ENCODE measurements at places on chromosomes 2 and 18.

GRCh38 chr18:45139478-45139877, 458.8 kb downstream of the SETBP1 start:
- DNase-seq, result no peak
- no peak overlapping the region for H3K27ac ChIP-seq
- no peaks in the 10 kb centered on the region for H3K36me3 ChIP-seq
- H3K4me3 ChIP-seq, result no peak overlapping the region
- H3K27me3 ChIP-seq, result no peaks in the 10 kb centered on the region

DNA sequence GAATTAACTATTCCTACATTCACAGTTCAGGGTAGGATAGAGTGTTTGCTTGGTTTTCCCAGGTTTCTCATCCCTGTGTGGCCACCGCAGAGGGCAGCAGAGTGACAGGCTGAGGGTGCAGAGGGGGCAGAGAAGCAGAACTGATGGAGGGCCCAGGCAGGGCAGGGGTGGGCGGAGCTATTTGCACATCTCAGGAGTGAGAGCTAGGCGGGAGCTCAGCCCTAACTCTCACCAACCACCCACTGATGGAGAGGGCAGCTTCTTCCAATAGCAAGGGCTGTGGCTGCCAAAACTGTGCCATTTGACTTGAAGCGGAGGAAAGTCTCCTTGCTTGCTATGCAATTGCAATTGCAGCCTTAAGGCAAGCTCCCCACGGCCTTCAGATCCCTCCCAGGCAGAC, 12.0 kb upstream of the DARS1 start:
- no peak overlapping the region for H3K27ac ChIP-seq
- no peaks in the 10 kb centered on the region for H3K4me1 ChIP-seq
- H3K4me3 ChIP-seq, result peak overlapping the region; percentile 39
- no peaks in the 10 kb centered on the region for H3K27me3 ChIP-seq

- H3K27me3 ChIP-seq, result no peaks in the 10 kb centered on the region
- no peaks in the 10 kb centered on the region for H3K4me1 ChIP-seq
- H3K36me3 ChIP-seq, result no peaks in the 10 kb centered on the region
- H3K27ac ChIP-seq, result no peak overlapping the region
- no peak for DNase-seq
Observed at GRCh38 chr2:119475225-119475856, 43.7 kb downstream of the TMEM37 start.

DNA sequence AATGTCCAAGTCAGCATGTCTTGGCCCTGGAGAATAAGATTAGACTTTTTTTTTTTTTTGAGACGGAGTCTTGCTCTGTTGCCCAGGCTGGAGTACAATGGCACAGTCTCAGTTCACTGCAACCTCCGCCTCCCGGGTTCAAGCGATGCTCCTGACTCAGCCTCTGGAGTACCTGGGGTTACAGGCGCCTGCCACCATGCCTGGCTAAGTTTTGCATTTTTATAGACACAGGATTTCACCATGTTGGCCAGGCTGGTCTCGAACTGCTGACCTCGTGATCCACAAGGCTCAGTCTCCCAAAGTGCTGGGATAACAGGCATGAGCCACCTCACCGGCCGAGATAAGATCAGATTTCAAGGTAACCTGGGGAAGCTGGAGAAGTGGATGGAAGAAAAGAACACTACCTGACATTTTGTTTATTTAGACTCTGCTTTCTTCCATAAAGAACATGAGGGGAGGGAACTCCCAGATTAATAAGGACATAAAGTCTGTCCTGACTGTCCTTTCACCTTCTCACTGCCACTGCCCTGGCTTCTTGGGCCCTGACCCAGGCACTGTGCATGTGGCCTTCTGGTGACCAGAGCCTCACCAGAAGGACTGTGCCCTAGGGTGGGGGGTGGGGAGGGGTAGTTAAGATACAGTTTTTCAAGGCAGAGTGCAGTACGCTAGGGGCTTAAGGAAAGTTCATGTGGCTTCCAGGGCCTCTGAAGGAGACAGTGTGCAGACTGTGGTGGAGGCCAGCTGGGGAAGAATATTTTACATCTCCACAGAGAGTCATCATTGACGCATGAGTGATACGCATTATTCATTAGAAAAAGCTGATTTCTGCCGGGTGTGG, 4.8 kb upstream of the IMPA2 start:
- H3K36me3 ChIP-seq, result no peaks in the 10 kb centered on the region
- H3K4me1 ChIP-seq, result peaks cover 8% of the 10 kb centered on the region
- no peak overlapping the region for H3K27ac ChIP-seq
- DNase-seq, result peak; percentile 55

- no peak overlapping the region for H3K4me3 ChIP-seq
- H3K27me3 ChIP-seq, result no peaks in the 10 kb centered on the region
- no peaks in the 10 kb centered on the region for H3K36me3 ChIP-seq
- H3K27ac ChIP-seq, result no peak overlapping the region
Observed at GRCh38 chr2:238668426-238668825, 179.5 kb upstream of the TWIST2 start.

DNA sequence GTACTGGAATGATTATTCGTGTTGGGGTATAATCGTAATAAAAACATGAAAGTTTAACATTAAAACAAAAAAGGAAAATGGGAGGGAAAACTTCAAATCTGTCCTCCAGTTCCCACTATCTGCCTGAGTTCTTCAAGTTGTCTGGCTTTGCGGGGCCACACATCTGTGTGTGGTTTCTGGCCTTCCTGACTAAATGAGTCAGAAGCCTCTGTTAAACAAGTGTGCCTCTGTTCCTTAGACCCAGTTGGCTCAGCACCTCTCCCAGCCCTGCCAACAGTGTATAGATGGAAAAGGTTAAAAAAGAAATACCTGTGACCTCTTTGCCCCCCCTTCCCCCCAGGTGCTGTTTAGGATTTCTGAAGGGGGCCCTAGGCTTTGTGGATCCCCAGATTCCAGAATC, 30.2 kb downstream of the XDH start:
- H3K36me3 ChIP-seq, result no peaks in the 10 kb centered on the region
- H3K4me1 ChIP-seq, result peaks cover 2% of the 10 kb centered on the region

GRCh38 chr2:159089543-159089942, 121.1 kb downstream of the TANC1 start:
- peaks cover 13% of the 10 kb centered on the region for H3K4me1 ChIP-seq
- H3K4me3 ChIP-seq, result peak overlapping the region; percentile 10
- H3K27ac ChIP-seq, result no peak overlapping the region
- H3K36me3 ChIP-seq, result peaks cover 7% of the 10 kb centered on the region

DNA sequence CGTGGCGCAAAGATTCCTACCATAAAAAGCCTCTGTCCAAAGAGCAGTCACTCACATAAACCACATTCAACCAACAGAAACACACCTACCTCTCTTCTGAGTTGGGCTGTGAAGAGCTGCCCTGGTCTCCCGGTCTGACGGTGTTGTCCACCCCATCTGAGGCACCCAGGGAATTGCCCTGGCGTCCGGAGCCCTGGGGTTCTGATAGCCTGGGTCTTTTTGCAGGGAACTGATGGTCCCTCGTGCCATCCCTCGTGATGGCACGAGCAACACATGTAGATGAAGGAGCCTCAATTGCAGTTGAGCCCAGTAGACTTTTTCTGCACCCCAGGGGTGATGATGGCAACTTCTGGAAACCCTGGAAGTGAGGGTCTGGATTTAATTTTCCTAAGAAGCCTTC, 13.8 kb downstream of the HJURP start:
- H3K27me3 ChIP-seq, result no peaks in the 10 kb centered on the region
- no peak overlapping the region for H3K27ac ChIP-seq
- H3K4me1 ChIP-seq, result no peaks in the 10 kb centered on the region
- DNase-seq, result no peak
- H3K36me3 ChIP-seq, result peaks cover 58% of the 10 kb centered on the region
- H3K4me3 ChIP-seq, result no peak overlapping the region

GRCh38 chr18:65259403-65259802, 491.4 kb upstream of the CDH7 start:
- no peak for DNase-seq
- no peak overlapping the region for H3K4me3 ChIP-seq
- H3K27ac ChIP-seq, result no peak overlapping the region
- H3K27me3 ChIP-seq, result no peaks in the 10 kb centered on the region
- no peaks in the 10 kb centered on the region for H3K4me1 ChIP-seq

- peak; percentile 33 for DNase-seq
- no peaks in the 10 kb centered on the region for H3K36me3 ChIP-seq
- H3K27me3 ChIP-seq, result no peaks in the 10 kb centered on the region
- no peak overlapping the region for H3K27ac ChIP-seq
Observed at GRCh38 chr2:121748202-121748601, 7.2 kb upstream of the TSN start.

GRCh38 chr2:225010804-225011203, 31.5 kb downstream of the DOCK10 start:
- no peaks in the 10 kb centered on the region for H3K36me3 ChIP-seq
- H3K4me3 ChIP-seq, result no peak overlapping the region
- DNase-seq, result peak; percentile 54
- H3K4me1 ChIP-seq, result no peaks in the 10 kb centered on the region
- H3K27me3 ChIP-seq, result no peaks in the 10 kb centered on the region
- no peak overlapping the region for H3K27ac ChIP-seq

DNA sequence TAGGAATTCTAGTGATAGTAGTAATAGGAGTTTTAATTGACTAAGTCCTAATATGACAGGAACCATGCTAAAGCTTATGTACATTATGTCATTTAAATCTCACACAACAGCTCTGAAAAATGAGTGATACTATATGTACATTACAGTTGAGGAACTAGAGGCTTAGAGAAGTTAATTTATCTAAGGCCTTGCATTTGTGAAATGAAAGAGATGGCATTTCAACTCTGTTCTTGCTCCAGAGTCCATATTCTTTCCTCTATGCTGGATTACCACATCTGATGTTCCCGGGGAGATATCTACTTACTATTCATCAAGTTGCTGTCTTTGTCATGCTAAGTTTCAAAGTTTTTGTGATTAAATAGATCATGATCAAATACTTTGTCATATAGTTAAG, 5.7 kb downstream of the AGPS start:
- H3K36me3 ChIP-seq, result peaks cover 4% of the 10 kb centered on the region
- no peak overlapping the region for H3K27ac ChIP-seq
- H3K27me3 ChIP-seq, result no peaks in the 10 kb centered on the region

DNA sequence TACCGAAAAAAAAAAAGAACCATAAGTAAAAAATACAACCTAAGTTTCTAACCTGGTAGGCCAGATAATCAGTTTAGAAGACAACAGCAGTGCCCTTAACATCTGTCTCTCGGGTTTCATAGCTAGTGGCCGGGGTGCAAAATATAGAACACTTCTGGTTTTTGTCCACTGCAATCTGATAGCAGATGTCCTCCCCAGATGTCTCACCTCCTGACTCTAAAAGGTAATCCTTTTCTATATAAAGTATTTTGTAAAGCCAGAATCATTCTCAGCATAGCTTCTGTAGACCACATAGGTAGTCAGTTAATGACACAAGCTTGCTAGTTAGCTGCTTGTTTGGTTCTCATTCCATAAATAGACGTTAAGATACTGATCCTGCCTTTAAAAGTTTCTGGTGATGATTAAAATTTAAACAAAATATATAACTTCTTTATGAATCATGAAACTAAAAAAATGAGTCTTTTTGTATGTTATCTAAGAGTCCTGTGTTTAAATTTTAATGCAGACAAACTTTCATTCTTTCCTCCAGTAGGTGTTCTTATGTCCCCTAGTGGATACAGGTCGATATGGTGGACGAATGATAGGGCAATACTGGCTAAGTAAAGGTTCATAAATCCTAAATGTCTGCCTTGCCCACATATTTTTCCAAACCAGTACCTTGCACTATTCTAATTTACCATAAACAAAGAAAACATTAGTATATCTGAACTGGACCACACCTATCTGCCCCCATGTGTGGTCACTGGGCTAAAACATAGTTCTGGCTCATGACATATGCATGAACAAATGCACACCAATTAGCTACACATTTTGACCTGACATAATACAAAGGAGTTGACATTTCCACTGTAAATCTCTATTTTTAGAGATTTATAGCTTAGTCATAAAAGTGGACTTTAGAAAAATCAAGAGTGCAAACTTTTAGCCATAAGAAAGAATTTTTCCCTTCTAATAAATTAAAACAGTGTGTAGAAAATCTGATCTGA, 171.0 kb downstream of the SRBD1 start:
- H3K4me1 ChIP-seq, result no peaks in the 10 kb centered on the region
- H3K27ac ChIP-seq, result no peak overlapping the region
- no peaks in the 10 kb centered on the region for H3K36me3 ChIP-seq
- DNase-seq, result peak; percentile 9
- H3K27me3 ChIP-seq, result no peaks in the 10 kb centered on the region

DNA sequence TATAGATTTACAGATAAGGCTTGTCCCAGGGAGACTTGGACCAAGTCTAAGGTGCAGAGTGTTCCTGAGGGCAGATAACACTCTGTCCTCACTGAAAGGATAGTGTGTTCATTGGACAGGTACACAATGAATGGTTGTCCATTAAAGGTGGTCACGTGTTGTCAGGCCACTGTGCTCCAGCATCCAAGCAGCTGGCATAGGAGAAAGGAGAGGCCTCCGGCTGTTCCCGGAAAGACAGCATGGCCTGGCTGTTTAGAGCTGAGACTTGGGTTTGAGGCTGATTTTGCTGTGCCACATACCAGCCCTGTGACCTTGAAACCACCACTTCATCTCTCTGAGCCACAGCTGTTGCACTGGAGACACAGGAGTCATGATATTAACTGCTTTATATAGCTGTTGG, 19.6 kb upstream of the SULT1C3 start:
- no peaks in the 10 kb centered on the region for H3K36me3 ChIP-seq
- H3K27ac ChIP-seq, result no peak overlapping the region
- DNase-seq, result no peak
- no peak overlapping the region for H3K4me3 ChIP-seq
- no peaks in the 10 kb centered on the region for H3K27me3 ChIP-seq
- no peaks in the 10 kb centered on the region for H3K4me1 ChIP-seq

DNA sequence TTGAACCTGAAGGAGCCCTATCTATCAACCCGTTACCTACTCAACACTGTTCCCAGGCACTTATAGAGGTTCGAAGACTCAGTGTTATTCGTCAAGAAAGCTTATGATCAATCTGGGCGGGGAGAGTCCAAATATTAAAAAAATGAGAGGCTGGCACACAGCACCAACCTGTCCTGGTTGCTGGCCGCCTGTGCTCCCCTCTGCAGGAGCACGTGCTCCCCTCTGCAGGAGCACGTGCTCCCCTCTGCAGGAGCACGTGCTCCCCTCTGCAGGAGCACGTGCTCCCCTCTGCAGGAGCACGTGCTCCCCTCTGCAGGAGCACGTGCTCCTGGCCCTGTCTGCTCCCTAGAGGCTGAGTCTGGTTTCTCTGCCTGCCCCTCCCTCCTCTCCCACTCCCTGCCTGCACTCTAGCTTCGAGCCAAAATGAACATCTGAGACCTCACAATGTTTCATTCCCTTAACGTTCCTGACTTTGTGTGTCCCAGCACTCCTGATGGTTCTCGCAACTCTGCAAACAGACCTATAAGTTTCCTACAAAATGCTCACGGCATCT, 614.0 kb upstream of the ID2 start:
- H3K27me3 ChIP-seq, result no peaks in the 10 kb centered on the region
- no peak overlapping the region for H3K4me3 ChIP-seq
- no peak for DNase-seq
- no peaks in the 10 kb centered on the region for H3K36me3 ChIP-seq

DNA sequence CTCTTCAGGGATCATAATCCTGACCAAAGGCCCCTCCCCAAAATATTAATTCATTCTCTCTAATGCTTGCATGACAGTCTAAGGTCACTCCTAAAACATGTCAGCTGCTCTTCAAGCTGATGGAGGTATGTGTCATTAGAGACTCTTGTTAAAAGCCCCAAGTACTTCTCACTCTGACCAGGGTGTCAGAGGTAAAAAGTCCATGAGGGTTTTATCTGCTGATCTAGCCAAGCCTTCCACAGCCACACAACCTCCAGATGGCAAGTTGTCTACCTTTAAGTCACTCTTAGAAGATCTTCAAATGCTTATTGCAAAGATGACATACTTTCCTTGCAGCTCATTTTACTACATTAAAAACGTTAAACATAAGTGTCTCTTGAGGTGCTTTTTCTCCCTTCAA, 83.6 kb upstream of the ETAA1 start:
- no peaks in the 10 kb centered on the region for H3K27me3 ChIP-seq
- no peak overlapping the region for H3K27ac ChIP-seq
- no peaks in the 10 kb centered on the region for H3K4me1 ChIP-seq
- peak; percentile 67 for DNase-seq

Measured in trophoblast cell (in vitro differentiated cells and primary cell).